HCEC 1CT (cell line): ENCODE measurements at places on chromosomes 2 and 18.

DNA sequence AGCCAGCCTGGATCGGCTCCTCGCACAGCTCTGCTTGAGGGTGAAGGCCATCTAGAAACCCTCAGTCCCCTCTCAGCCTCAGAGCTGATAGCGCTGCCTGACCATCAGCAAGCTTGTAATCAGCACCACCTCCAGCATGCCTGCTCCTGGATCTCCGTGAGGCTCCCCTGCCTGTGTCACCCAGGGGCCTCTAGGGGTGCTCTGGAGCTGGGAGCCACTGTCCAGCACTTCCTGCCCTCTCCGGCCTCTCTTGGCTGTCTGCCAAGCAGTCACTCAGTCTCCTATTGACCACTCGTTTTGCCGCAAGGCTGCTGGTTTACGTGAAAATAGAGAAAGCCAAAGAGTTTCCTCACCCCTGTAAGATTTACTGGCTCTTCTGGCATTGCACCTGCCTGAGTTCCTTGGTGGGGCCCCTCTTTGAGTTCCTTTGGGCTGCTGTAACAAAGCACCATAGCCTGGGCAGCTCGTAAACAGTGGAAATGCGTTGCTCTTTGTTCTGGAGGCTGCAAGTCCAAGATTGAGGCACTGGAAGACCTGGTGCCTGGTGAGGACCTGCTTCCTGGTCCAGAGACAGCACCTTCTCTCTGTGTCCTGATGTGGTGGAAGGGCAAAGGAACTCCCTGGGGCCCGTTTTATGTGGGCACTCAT, 17.9 kb downstream of the CAPN10 start:
- peak; percentile 57 for DNase-seq

DNA sequence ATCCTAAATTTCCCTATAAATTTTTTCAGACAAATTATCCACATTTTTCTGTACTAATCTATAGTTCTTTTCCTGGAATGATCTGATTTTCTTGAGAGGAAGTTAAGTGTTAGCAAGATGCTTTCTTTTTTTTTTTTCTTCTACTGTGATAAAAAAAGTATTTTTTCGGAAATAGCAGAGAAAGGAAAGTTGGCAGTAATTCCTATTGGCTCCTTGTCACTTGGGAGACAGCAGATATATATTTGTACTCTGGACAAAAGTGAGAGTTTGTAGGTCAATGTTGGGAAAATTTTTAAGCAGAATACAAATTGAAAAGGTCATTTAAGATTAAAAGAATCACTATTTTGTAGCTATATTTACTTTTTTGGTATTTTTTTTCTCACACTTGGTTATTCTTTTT, 635.7 kb upstream of the NRXN1 start:
- no peak for DNase-seq

- DNase-seq: peak; percentile 56
These were observed 24.1 kb downstream of the EIF2AK3 start for GRCh38 chr2:88603146-88603545.

GRCh38 chr2:35463805-35464596, 891.6 kb upstream of the CRIM1 start:
- peak; percentile 29 for DNase-seq

DNA sequence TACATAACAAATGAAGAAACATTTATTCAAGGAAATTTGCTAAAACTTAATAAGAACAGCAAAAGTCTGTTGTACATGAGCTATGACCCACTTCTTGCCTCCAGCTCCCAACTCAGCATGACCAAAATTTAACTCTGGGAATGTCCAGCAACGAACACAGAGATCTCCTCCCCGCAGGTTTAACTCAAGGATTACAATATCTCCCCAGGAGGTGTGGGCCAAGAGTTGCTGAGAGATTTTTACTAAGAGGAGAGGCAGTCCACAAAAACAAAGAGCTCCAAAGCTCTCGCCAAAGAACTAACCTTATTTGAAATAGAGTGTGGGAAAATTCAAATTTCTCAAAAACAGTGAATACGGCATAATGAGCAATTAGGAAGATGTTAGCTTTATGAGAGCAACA, 318.5 kb downstream of the GRB14 start:
- no peak for DNase-seq

DNA sequence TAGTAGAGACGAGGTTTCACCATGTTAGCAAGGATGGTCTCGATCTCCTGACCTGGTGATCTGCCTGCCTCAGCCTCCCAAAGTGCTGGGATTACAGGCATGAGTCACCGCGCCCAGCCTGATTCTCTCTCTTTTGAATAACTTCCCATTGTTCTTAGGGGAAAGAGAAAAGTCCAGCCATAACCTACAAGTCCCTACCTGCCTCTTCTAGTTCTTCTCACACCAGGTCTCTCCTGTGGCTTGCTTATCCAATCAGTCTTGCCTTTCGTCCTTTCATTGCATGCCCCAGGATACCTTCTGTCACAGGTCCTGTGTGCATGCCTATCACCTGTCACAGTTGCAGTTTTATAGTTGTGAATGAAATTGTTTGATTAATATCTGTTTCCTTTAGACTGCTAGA, 148.1 kb downstream of the SLC4A3 start:
- no peak for DNase-seq

DNA sequence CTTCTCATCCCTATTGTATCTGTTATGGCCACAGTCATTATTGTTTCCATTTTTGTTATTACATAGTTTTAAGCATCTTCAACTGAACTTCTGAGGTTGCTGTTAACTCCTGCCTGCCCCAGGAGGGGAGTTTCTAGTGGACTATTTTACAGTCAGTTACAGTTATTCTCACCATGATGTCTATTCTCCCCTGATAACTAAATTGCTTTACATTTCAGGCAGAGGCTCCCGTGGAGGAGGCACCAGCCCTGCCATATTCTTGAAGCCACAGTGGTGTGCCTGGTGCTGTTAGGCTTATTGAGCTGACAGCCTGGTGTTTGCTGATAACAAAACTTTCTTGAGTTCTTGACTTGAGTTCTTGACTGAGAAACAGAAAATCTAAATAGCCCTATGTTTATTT, 256.4 kb downstream of the TFCP2L1 start:
- DNase-seq: no peak

- DNase-seq: no peak
These were observed 1.6 kb downstream of the INHBB start for GRCh38 chr2:120347396-120348060.
